ENCODE measurements at places on chromosomes 6 and 20.

GRCh38 chr20:3312940-3313682 is 74.1 kb upstream of the SLC4A11 start:
- no peak for DNase-seq

DNA sequence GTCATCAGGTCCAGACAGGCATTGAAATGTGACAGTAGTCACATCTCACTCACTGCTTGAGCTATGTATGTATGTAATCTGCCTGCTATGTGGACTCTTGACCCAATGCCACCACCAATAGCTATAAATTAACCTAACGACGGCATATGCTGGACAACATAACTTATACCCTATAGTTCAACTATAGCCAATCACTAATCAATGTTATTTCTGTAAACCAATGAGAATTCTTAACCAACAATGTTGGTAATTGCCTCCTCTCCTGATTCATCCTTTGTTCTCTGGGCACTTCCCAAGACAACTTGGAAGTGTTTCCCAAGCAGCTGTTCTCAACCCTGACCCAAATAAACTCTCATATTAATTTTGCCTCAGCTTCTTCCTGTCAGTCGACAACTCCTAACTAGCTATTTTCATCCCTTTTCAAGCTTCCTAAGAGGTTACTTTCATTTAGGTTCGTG is 24.1 kb upstream of the SERPINB1 start:
- no peak for DNase-seq

DNA sequence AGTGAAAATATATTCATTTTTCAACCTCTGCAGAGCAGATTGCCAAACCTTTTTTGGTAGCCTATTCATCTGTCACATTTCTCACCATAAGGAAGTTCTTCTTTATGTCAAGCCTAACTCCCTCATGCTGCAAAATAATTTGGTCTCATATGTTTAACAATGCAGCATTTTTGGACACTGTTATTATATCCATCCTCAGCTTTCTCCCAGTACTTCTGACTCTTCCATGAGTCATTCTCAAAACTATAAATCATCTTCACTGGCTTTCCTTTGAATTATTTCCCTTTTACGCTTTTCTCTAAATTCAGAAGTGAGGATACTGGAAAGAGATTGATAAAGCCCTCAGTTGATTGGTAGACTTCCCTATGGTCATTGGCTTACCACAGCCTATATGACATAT is 192.2 kb downstream of the TPBG start:
- DNase-seq: no peak

GRCh38 chr6:25649611-25650010 is 2.4 kb upstream of the SCGN start:
- DNase-seq: no peak

- no peak for DNase-seq
These were observed 70.1 kb downstream of the RAMACL start for GRCh38 chr6:166516251-166516884.

Data from activated naive CD8-positive, alpha-beta T cell treated with anti-CD3 and anti-CD28 coated beads, Interleukin-2, amount 50 U/mL, for 16 hours (primary cell).